ENCODE measurements at places on chromosomes 13 and 19.
A peak's percentile ranks its signal among the peaks of the same experiment; 100 is the strongest.

DNA sequence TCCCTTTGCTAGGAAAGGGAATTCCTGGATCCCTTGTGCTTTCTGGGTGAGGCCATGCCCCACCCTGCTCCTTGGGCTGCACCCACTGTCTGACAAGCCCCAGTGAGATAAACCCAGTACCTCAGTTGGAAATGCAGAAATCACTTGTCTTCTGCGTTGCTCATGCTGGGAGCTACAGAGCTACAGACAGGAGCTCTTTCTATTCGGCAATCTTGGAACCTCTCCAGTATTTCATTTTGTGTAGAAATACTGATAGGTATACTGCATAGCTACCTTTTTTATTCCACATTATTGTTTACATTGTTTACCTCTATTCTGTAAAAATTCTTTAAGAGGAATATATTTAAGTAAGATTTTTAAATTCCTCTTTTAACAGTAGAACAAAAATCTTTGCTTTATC lies 302.5 kb upstream of the SLITRK5 start:
- no peak for DNase-seq

GRCh38 chr13:43669964-43670363 lies 116.8 kb downstream of the ENOX1 start:
- DNase-seq: no peak

- no peak for DNase-seq
Observed at GRCh38 chr13:29465741-29466293, 129.7 kb downstream of the SLC7A1 start.

- DNase-seq: peak; percentile 24
Observed at GRCh38 chr19:52778811-52779210, 7.8 kb downstream of the ZNF600 start.

- DNase-seq: peak; percentile 33
Observed at GRCh38 chr19:56637976-56638555, 4.9 kb upstream of the SMIM17 start.

GRCh38 chr19:35209646-35210045 lies 18.9 kb downstream of the FAM187B start:
- DNase-seq: no peak

DNA sequence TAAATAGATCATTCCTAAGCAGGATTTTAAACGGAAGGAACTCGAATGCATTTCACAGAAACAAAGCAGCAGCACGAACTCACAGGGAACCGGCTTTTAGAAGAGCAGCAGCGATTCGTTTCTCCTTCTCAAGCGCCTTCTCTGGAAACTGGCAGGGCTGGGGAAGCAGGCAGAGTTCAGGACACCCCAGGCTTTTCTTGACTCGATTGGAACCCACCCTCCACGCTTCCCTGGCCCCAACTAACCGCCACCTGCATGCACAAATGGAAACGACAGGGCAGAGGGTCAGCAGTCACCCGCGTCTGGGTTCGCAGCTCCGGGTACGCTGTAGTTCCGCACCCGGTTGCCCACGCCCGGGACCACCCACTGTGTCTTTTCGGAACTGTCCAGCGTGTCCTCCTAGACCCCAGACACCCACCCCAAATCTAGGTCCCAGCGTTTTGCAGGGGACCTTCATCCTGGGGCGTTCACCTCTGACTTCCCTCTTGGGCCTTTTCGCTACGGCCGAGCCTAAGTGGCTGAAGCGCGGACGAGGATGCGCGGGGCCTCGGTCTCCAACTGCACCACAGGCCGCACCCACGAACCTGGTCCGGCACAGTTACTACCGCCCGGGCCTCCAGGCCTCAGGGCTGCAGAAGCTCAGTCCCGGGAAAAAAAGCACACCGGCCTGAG lies 500 bp downstream of the ZFP30 start:
- DNase-seq: peak; percentile 55

- DNase-seq: no peak
Observed at GRCh38 chr13:52650731-52651130, 1.9 kb upstream of the SUGT1 start.

- DNase-seq: no peak
Observed at GRCh38 chr19:34189199-34189916, 17.1 kb downstream of the LSM14A start.

DNA sequence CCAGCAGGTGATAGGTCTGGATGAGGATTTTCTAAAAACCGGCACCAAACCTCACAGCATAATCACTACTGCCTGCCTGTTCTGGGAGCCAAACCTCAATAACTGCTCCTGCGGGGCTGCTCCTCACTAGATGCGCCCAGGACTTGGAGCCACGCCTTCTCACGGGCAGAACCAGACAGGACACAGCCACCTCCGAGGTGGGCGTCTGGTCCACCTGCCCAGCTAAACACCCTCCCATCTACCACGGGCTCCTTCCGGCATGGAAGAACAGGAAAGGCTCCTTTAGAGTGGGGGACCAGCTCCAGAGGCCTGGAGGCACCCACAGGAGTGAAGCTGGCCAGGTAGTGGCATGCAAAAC lies 73.5 kb downstream of the PEPD start:
- DNase-seq: no peak

- DNase-seq: no peak
Observed at GRCh38 chr13:24738366-24738847, 25.6 kb upstream of the RNF17 start.

- no peak for DNase-seq
Observed at GRCh38 chr13:34216256-34216655, 398.3 kb downstream of the RFC3 start.

DNA sequence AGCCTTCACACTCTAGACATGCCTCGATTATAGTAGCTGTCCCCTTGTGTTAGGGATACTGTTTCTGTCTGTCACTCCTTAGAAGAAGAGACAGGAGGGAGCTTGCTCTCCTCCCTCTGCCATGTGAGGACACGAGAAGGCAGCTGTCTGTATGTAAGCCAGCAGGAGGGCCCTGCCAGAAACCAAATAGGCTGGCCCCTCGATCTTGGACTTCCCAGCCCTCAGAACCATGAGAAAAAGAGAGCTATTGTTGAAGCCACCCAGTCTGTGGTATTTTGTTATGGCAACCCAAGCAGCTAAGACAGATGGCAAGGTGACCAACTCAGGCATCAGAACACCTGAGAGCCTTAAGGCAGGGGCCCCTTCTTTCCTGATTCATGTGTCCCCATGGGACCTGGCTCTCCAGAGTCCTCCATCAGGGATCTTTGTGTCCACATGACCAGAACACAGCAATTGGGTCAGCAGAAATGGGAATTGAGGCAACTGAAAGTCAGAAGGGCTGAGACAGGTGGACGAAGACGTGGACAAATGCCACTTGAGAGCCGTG lies 65.6 kb upstream of the NPAS1 start:
- DNase-seq: no peak

- no peak for DNase-seq
Observed at GRCh38 chr13:100124265-100124664, 35.4 kb downstream of the PCCA start.

DNA sequence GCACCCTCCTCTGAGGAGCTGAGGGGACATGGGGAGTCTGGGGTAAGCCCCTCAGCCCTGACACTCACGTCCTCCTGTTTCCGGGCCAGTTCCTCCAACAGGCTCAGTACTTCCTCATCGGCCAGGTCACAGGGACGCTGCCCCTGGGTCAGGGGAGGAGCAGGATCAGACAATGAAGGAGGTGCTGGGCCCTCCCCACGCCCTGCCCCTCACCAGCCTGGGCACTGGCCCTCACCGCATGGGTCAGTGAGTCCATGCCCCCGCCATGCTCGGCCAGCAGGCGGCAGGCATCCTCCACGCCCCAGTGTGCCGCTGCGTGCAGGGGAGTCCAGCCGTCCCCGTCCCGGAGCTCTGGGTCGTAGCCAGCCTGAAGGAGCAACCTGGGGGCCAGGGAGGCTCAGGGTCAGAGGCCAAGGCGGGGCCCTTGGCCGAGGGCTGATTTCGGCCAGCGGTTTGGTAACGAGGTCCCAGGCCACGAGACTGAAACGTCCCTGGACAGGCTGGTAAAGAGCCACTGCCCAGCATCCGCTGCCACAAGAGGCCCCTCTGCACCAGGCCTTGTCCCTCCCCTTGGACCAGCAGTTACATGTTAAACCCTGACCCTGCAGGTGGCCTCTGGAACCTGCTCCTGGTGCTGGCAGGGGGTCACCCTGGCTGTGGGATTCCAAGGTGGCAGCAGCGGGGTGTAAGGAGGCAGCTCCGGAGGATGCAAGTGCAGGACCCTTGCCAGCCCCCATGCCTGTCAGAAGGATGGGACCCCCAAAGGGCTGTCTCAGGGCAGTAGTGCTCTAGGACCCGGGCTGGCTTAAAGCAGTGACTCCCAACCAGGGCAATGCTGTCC lies 18.5 kb downstream of the PPP1R12C start:
- DNase-seq: no peak

- no peak for DNase-seq
Observed at GRCh38 chr19:40673397-40673796, 17.1 kb downstream of the NUMBL start.

All from GM10248 (cell line).